Uterus (tissue), 4 donors: ENCODE measurements at places on chromosomes 2 and 18.

DNA sequence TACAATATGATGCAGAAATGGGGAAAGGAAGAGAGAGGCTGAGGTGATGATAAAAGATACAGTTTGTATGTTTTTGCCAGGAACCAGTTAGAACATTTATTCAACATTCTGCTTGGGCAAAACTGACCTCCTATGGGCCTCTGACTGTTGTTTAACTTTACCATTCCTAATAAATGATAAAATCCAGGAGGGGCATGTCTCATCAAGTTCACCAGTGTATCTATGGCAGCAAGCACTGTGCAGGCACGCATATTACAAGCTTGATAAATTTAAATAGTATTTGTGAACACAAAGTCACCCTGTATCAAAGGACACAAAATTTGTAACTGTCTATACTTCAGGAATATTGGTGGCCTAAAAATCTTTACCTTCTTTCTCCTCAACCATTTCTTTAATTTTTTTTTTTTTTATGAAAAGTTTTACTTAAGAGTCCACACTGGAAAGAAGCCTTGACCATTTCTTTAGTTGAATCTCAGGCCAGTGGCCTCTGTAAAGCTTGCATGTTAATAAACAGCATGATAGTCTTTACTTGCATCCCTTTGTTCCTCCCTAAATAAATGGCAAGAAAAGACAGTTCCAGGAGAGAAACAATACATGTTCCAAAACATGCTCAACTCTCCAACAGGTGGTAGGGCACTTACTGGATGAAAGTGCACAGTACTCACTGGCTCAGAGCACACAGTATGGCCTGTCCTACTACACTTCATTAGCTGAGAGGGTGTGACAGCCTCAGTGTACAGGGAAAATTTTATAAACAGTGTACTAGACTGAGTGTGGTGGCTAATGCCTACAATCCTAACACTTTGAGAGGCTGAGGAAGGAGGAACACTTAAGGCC lies 52.3 kb downstream of the SOS1 start:
- H3K27ac ChIP-seq = no peak overlapping the region
- DNase-seq = no peak
- H3K27me3 ChIP-seq = no peaks in the 10 kb centered on the region
- H3K4me1 ChIP-seq = no peaks in the 10 kb centered on the region
- H3K4me3 ChIP-seq = no peak overlapping the region
- H3K36me3 ChIP-seq = no peaks in the 10 kb centered on the region

- peak overlapping the region; percentile 52 for H3K4me3 ChIP-seq
- no peaks in the 10 kb centered on the region for H3K4me1 ChIP-seq
- H3K36me3 ChIP-seq = no peaks in the 10 kb centered on the region
- H3K27me3 ChIP-seq = no peaks in the 10 kb centered on the region
- H3K27ac ChIP-seq = peak overlapping the region; percentile 98
Observed at GRCh38 chr2:215434447-215435279, 1.2 kb downstream of the FN1 start.

- DNase-seq = no peak
- H3K27me3 ChIP-seq = no peaks in the 10 kb centered on the region
- no peak overlapping the region for H3K27ac ChIP-seq
- no peaks in the 10 kb centered on the region for H3K36me3 ChIP-seq
Observed at GRCh38 chr2:7118606-7119131, 201.5 kb downstream of the RNF144A start.

DNA sequence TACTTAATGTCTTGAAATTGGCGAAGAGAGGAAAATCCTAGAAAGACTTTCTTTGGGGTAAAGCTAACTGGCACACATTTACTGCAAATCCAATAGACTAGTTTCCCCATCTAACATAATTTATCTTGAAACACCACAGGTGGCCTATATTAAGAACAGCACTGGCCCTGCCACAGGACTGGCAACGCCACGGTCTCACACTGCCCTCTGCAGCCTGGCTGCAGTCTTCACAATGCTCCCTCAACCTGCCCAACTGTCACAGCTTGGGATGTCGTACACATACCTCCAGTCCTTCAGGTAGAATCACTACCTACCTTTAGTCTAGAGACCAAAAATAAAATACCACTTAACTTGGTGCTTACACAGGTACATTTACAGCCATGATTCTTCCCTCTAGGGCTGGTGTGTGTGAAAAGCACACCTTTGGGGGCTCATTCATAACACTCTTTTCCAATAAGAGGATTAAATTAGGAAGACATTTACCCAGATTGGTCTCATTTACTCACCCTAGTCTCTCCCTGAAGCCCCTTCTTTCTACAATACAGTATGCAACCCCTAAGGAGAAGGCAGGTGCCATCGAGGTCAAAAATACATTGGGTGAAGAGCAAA lies 222.2 kb downstream of the C1D start:
- no peaks in the 10 kb centered on the region for H3K27me3 ChIP-seq
- DNase-seq = peak; percentile 80
- H3K4me1 ChIP-seq = no peaks in the 10 kb centered on the region
- no peaks in the 10 kb centered on the region for H3K36me3 ChIP-seq
- H3K4me3 ChIP-seq = no peak overlapping the region

GRCh38 chr2:3426615-3427014 lies 47.1 kb downstream of the TRAPPC12 start:
- DNase-seq = no peak
- H3K27me3 ChIP-seq = no peaks in the 10 kb centered on the region
- no peaks in the 10 kb centered on the region for H3K36me3 ChIP-seq
- no peaks in the 10 kb centered on the region for H3K4me1 ChIP-seq
- H3K4me3 ChIP-seq = no peak overlapping the region
- H3K27ac ChIP-seq = no peak overlapping the region
